ENCODE measurements at places on chromosomes 7 and 10.

DNA sequence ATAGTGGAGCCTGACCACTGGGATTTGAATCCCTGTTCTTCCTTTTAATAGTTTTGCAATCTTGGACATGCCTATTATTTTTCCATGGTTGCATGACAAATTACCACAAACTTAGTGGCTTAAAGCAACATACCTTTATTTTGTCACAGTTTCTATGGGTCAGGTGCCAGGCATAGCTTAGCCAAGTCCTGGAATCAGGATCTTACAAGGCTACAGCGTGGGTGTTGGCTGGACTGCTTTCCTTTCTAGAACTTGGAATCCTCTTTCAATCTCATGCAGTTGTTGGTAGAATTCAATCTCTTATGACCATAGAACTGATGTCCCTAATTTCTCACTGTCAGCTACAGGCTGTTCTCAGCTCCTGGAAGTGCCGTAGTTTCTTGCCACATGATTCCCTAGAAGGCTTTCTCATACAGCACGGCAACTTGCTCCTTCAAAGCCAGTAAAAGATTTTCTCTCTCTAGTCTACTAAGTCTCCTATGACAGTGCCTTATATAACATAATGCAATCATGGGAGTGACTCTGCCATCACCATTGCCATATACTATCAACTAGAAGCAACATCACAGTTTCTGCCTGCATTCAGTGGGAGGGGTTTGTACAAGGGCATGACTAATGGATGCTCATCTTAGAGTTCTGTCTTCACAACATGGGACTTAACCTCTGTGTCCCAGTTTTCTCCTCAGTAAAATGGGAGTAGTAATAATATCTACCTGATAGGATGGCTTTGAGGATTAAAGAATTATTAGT, 243.4 kb upstream of the FZD1 start:
- no peak for DNase-seq

- no peak for DNase-seq
Measured at GRCh38 chr10:29888321-29888720, 171.1 kb downstream of the JCAD start.

DNA sequence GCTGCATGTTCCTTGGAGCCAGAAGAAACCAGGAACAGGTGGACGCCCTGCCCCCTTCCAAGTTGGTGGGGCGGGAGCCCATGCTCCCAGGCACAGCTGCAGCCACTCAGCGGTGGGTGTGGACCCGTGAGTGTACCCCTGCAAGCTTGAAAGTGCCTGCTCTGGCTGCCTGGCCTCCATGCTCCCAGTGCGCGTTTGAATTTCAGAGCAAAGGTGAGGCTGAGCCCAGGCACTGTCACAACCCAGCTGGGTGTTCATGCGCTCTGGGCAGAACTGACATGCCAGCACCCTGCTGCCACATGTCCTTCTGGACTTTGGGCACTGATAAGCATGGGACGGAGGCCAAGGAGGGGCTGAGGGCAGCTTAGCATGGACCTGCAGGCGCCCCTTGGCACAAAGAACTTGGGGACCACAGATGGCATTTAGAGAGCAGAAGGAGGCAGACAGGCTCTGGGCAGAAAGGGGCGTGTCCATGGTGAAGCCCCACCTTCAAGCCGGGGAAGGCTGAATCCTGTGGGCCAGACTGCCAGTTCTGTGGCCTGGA, 402.0 kb upstream of the NRG3 start:
- DNase-seq = no peak

DNA sequence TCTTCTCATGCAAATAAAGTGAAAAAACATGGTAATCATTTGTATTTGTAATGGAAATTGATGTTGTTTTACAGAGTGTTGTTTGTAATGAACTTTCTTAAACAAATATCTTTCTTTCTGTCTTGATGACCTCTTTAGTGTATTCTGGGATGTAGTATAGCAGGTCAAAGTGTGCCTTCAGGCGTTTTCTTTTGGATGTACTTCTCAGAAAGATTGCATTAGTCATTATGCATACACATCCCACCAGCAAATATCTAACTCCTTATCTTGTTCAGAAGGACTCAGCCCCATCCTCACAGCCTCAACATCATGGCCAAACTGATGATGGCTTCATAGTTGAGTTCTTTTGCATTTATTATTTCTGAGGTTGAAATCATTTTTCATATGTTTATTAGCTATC, 124.7 kb downstream of the LRRC18 start:
- DNase-seq = no peak

DNA sequence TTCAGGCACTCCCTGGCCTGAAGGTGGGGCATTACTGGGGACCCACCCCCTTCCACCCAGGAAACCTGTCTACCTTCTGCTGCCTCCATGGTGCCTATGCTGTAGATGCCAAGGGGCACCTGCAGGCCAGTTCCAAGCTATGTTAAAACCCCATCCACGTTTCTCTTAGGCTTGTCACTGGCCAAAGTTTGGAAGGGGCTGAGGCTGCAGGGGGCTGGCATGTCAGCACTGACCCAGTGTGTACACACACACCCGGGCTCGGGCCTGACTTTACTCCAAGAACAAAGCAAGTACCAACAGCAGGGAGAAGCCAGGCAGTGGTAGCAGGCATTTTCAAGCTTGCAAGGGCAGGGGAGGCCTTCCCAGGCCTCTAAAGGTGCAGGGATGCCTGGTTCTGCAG, 53.8 kb upstream of the PCDH15 start:
- DNase-seq = no peak

GRCh38 chr7:2205036-2205780, 27.5 kb downstream of the MAD1L1 start:
- no peak for DNase-seq

- no peak for DNase-seq
Measured at GRCh38 chr10:3735175-3735574, 49.8 kb downstream of the KLF6 start.

DNA sequence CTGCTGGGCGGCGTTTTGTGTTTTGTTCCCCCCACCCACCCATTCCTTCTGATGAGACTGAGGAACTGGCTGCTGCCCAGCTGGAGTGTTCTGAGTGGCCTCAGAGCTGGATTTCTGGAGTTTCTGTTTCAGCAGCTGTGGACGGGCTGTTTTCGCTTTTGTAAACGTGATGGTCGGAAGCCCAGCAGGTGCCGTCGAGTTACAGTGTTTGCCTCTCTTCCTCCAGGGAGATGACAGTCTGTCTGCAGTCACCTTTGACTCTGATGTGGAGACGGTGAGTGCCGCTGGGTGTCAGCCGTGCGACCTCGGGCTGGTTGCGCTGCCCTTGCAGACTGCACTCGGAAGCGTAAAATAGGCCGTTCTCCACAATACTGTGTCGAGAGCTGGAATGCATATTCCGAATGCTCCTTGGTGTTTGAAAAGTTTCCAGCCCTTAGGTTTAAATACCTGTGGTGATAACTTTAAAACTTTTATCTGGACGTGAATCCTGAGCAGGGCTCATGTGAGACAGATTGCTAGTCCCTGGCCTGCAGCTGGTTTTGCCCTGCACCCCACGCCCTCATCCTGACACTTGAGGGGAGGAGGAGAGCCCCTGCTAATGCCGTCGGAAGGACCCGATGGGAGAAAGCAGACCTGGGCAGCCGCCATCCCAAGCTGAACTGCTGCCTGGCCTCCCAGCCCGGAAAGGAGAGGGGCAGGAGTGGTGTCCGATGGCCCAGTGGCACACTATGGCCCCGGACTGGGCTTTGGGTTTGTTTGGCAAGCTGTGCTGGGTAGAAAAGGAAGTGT, 8.3 kb downstream of the IQCE start:
- DNase-seq = no peak

DNA sequence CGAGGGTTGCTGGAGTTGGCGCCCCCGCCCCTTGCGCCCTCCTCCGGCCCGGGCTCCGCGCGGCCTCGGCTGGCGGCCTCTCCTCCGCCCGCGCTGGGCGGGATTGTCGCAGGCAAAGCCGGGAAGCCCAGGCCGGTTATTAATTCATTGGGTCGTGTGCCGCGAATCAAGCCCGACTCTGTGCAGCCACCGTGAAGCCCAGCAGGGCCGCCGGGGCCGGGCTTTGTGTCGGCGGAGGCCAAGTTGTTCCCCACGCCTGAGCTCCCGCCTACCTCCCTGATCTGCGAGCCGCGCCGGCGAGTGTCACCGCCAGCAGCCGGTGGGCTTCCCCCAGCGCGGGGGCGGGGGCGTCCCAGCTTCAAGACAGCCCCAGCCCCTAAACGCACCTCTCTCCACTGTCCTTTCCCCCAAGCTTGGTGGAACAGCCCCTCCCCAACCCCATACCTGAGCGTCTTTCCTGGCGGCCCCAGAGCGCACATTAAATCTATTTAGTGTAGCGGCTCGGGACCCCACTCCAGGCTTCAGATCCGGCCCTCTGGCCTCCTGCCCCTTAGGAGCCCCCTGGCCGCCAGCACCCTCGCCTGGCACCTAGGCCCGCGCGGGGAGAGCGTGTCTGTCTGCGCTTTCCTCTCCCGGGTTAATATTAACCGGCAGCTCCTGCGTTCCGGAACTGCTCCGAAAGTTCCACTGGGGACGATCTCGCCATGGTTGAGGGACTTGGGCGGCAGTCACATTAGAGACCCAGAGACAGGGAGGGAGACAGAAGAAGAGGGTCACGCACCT, 3.5 kb downstream of the SHH start:
- DNase-seq = no peak

DNA sequence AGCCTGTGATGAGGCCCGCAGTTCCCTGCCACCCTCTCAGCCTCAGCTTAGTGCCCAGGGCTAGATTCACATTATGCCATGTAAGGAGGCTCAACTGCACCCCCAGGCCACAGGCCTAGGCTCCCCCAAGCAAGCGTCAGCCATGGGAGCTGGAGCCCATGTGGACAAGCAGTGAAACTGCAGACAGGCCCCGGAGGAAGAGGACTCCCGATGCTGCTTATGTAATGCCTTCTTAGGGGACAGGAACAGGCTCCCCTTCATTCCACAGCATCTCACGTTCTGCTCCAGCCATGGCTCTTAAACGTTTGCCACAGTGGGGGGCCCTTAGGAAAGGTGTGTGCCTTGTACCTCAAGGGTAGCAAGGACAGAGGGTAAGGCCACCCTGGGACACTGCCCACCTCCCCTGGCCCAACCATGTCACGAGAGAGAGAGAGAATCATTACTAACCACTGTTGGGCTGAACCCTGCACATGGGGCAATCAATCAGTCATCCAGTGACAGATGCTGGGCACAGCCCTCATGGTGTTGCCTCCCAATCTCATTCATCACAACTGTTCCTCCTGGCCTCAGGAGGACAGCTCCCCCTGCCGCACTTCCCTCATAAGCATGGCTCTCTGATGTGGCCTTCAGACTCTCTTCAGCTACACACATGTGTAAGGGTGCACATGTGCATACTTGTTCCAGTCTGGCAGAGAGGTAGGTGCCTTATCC, 263.0 kb downstream of the GRID1 start:
- DNase-seq = no peak

GRCh38 chr7:130831817-130832481, 97.9 kb upstream of the KLF14 start:
- DNase-seq = no peak

DNA sequence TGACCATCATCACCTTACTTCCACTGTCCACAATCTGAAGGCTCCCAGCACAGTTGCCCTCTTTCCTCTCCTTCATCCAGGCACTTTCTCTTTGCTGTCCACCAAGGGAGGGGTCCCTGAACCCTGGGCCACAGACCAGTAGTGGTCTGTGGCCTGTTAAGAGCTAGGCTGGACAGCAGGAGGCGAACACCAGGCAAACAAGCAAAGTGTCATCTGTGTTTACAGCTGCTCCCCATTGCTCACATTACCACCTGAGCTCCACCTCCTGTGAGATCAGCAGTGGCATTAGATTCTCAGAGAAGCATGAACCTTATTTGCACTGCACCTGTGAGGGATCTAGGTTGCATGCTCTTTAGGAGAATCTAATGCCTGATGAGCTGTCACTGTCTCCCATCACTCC, 27.7 kb downstream of the FZD1 start:
- no peak for DNase-seq

- DNase-seq = no peak
Measured at GRCh38 chr7:93715234-93715633, 140.7 kb upstream of the CALCR start.

DNA sequence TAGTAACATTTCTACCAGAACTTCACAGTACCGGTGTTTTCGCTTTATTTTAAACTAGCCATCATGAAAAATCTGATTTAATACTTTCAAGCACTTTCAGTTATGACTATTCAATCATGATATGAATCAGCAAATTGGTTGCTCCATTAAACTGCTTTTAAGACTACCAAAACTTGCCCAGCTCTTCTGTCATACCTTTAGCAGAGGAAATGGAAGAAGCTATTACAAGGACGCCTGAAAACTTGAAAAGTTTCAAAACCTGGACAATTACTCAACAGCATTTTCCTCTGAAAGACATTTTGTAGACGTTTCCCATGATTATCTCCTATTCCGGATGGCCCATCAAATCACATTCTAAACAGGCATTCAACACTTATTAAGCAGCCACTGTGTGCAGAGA, 2.0 kb downstream of the JAZF1 start:
- DNase-seq = no peak

- DNase-seq = no peak
Measured at GRCh38 chr10:126670895-126671261, 385 bp upstream of the C10orf90 start.

DNA sequence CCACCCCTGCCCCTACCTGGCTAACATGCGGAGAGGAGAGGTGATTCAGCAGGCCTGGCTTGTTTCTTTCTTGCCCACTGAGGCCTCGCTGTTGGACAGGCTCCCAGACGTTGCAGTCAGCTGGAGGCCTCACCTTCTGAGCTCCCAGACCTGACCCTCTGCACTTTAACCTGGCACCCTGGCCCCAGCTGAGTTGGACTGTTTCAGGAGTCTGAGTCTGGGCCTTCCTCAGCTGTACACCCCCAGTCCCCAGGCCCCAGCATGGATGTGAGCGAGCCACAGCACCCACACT, 35.0 kb downstream of the UNC5B start:
- no peak for DNase-seq

GRCh38 chr10:116740971-116741370, 1.4 kb downstream of the HSPA12A start:
- no peak for DNase-seq

DNA sequence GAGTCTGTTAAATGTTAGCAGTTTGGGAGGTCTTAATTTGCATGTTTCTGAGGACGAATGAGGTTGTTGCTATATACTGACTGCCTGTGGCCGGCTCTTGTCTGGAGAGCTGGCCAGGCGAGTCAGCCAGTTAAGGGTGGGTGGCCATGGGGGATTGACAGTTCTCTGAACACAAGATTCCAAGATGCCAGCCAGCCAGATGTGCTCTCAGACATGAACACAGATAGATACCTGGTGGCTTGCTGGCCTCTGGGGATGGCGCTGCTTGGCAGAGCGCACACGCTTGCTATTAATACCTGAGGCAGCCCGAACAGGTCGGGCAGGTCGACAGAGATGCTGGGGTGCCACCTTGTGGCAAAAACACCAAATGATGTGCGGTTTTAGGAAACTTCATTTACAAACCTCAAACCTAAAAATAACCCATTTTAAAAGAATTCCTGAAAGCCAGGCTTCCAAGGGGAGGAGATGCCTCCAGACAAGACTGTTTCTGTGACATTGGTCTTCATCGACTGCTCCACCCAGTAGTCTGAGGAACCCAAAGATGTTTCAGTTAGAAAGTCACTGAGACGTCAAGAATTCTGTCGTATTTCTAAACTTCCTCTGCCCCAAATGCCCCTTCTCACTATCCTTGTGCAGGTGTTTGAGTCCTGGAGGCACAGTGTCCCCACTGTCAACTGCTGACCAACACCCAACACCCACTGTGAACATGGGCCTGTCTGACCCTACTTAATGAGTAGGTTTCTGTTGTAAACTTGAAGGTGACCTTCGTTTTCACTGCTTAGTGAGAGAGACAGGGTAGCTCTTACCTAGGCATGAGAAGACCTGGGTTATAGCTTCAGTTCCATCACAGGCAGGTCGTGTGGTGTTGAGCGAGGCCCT, 123.4 kb downstream of the NT5C2 start:
- DNase-seq = no peak
